NCI-H524 treated with DMSO at 0.1 percent for 48 hours (cell line): ENCODE measurements at places on chromosomes 12 and 14.

- DNase-seq = no peak
Observed at GRCh38 chr14:23117371-23118020, 1.6 kb downstream of the CEBPE start.

GRCh38 chr12:32400114-32400672 is 835 bp downstream of the FGD4 start:
- no peak for DNase-seq

- no peak for DNase-seq
Observed at GRCh38 chr12:5797661-5798060, 147.4 kb downstream of the ANO2 start.

- DNase-seq = no peak
Observed at GRCh38 chr12:87444039-87444438, 585.2 kb downstream of the C12orf50 start.

DNA sequence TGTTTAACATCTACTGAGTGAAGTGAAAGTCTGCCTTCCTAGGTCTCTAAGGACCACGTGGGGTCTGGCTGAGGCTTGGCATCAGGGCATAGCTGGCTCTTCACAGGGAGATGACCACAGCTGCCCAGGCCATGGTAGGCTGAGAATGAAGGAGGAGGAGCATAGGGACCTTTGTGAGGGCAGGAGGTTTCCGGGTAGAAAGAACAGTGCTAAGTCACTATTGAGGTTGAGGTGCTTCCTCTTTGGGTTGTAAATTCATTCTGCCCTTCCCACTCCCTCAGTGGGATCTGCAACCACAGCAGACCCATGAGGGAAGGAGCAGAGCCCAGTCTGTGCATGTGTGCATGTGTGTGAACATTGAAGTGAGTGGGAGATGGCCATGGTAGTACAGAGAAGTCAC is 909.6 kb downstream of the VRK1 start:
- no peak for DNase-seq

GRCh38 chr14:100835548-100836310 is 9.8 kb downstream of the MEG3 start:
- no peak for DNase-seq

DNA sequence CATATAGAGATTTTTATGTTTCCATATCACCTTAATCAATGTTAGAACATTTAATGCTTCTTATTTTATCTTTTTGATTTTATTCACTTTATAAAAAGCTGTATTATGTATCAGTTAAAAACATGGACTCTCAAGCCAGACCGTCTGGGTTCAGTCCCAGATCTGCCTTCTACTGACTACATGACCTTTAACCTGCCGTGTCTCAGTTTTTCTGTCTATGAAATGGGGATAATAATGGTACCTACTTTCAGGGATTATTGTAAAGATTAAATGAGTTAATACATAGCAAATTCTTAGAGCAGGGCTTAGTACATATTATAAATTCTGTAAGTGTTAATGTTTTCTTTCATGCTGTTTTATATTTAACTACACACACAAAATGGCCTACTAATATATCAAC is 50.4 kb downstream of the STAB2 start:
- DNase-seq = no peak

DNA sequence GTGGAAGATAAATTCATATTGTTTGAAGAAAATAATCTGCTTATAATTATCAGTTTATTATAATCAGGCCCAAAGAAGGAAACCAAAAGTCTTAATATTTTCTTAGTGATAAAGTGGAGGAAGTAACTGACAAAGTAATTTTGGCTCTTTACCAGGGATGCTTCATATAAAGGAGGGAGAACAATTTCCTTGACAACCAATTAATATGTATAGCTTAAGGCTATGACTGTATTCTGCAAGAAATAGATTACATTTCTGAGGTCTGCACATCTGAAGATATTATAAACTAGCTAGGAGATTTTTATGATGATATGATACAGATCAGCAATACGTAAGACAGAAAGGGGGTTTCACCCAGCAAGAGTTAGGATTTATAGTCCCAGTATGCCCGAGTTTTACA is 90.8 kb downstream of the BICD1 start:
- DNase-seq = no peak

GRCh38 chr12:123064366-123064765 is 83.9 kb downstream of the ARL6IP4 start:
- no peak for DNase-seq

DNA sequence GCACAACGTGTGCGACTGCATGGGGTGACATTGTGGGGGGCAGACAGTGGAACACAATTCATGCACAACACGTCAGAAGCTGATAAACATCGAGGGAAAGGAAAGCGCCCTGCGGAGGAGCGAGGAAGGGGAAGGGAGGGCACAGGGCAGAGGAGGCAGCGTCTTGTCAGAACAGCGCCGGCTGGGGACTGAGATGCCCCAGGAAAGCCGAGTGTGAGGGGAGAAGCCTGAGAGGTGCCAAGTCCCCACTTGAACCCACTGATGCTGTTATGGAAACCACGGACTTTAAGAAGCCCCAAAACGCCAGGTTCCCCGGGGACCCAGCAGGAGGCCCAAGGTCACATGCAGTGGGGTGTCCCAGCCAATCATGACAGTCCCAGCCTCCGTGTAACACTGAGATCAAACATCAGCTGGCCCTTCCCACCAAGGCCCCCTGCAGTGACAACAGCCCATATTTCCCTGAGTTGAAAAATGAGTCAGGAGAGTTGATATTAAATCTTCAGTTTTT is 70.0 kb downstream of the GALNT9 start:
- DNase-seq = no peak

DNA sequence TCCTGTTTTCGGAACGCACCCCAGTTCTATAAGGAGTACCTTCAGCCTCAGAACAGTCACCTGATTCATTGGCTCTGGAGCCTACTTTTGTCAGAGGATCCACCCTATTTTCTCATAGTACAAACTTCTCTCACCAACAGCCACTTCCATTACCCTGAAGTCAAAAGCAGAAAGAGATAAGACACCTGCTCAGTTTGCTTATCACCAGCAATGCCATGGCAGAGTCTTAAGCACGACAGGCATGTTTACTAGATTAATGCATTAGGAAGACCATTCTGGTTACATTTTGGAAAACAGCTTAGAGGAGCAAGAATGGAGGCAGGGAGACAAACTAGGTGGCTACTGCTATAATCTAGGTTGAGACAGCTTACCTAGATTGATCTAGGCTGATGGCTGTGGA is 67.7 kb downstream of the GXYLT1 start:
- DNase-seq = no peak

- no peak for DNase-seq
Observed at GRCh38 chr14:57244106-57244505, 24.6 kb downstream of the EXOC5 start.

- DNase-seq = no peak
Observed at GRCh38 chr12:70648831-70649230, 11.6 kb upstream of the PTPRB start.

- DNase-seq = no peak
Observed at GRCh38 chr12:107379852-107380567, 286.7 kb upstream of the CRY1 start.

- no peak for DNase-seq
Observed at GRCh38 chr12:68042212-68042699, 53.0 kb downstream of the IFNG-AS1 start.

DNA sequence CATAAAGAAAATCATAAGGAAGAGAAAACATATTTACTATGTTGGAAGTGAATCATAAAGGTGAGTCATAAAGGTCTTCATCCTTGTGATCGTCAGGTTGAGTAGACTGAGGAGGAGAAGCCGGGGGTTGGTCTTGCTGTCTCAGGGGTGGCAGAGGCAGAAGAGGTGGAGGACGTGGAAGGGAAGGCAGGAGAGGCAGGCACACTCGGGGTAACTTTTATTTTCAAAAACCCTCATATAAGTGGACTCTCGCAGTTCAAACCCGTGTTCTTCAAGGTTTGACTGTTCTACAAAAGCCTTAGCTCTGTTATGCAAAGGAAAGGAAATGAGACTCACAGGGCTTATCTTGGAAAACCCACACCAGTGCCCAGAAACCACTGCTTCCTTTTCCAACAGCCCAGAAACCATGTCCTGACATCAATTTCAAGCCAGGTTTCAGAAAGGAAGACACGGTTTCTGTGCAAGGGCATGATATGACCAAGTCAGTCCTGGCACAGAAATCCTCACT is 14.0 kb downstream of the SMCO2 start:
- DNase-seq = no peak

- no peak for DNase-seq
Observed at GRCh38 chr12:10849425-10849878, at the start of gene PRR4. Gene PRR4, minus strand, starts transcription at chr12:10849475. Its CDS starts 38 bp downstream, at chr12:10849437.

GRCh38 chr14:88868558-88869159 is 44.2 kb downstream of the TTC8 start:
- peak; percentile 35 for DNase-seq

DNA sequence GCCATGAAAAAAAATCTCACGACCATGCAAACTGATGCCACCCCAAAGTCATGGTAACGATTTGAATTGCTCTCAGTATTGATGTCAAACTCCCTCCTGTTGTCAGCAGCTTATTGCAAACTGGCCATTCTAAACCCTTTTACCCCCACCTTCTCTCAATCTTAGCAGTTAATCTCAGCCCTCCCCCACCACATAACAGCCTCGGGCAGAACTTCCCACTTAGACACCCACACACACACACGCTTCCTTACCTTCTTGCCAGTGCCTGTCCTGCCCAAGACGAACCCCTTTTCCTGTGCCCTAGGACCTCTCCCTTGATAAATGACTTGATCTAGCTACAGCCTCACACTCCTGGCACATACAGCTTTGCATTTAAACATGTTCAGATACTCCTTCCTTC is 56.6 kb downstream of the GPATCH2L start:
- DNase-seq = no peak

DNA sequence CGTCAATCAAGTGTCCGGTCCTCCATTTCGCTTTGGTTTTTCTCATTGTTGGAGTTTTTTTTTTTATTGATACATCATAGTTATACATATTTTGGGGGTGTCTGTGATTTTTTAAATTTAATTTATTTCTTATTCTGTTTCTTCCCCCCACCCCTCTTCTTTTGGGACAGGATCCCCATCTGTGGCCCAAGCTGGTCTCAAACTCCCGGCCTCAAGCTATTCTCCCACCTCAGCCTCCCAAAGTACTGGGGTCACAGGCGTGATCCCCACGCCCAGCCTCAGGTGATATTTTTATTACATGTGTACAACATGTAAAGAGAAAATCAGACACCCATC is 51.3 kb upstream of the ZFP36L1 start:
- no peak for DNase-seq

GRCh38 chr12:62657363-62657632 is 190.7 kb downstream of the MON2 start:
- DNase-seq = no peak

GRCh38 chr12:107990325-107990724 is 138.8 kb upstream of the WSCD2 start:
- DNase-seq = peak; percentile 25

- peak; percentile 55 for DNase-seq
Observed at GRCh38 chr14:102235275-102235897, 69.6 kb downstream of the MOK start.

DNA sequence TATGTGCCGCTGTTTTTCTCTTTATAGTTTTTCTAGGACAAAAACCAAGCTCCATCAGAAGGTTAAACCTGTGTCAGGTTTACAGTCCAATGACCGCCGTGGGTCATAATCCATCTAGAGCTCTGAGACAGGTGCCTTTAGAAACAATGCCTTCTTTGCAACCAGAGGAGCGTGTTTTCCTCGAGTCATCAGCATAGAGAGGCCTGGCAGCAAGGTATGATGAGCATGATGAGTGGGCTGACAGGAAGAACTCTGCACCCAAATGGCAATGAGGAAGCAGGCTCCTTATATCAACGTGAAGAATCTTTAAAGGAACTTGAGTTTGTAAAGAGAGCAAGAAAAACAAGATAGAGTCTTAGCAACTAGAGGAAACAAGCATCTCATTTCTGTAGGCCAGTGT is 60.5 kb upstream of the NUDT4 start:
- no peak for DNase-seq

DNA sequence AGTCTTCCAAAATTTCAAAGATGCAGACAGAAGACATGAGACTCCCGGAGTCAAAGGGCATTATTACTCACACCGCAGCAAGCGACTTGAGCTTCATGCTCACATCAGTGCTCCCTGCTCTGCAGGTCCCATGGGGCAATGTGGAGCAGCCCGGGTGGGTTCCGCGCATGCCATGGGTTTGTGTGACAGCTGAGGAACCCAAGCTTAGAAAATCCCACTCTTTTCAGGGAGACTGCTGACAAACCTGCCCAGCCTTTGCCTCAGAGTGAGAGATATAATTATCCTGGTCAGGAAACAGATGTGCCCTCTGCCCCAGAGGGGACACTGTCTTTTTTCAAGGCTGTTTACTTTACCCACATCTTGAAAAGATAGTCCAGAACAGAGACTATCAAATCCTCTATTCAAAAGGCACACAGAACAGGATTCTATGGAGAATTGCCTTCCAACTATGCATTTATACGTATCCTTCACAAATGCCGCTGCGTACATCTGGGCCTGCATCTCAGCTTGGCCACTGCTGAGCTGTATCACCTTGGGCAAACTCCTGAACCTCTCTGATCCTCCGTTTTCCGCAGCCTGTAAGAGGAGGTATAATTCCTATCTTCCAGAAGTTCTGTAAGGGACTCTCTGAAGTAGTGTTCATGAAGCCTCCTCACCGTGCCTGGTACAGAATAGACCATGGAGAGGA is 16.0 kb downstream of the C14orf132 start:
- DNase-seq = no peak

DNA sequence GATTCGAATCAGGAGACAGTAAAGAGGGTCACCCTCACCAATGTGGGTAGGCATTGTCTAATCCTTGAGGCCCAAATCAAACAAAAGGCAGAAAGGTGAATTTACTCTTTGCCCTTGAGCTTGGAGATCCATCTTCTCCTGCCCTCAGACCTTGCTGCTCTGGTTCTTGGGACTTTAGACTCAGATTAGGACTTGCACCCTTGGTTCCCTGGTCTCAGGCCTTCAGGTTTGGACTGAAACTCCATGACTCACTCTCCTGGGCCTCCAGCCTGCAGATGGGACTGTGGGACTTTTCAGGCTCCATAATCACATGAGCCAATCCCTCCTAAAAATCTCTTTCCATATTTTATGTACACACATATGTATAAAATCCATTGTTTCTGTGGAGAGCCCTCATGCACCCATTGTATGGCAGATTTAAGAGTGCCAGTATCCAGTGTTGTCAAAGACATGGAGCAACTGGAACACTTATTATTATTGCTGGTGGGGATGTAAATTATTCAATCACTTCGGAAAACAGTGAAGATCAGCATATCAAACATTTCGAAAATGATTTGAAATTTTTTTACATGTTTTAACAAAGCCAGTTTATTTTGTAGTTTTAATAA is 48.7 kb downstream of the EID3 start:
- no peak for DNase-seq

- DNase-seq = no peak
Observed at GRCh38 chr14:95344536-95344935, 24.8 kb upstream of the CLMN start.

- DNase-seq = no peak
Observed at GRCh38 chr14:99522025-99522401, 40.8 kb downstream of the CCNK start.

GRCh38 chr12:95774311-95775045 is 16.1 kb downstream of the NTN4 start:
- DNase-seq = no peak
